ENCODE measurements at places on chromosomes 16 and 17. TPM values are rescaled to one million over a fixed set of nuclear protein-coding genes. Genes with fewer than 3 reads are reported as not detected.

The ENPP7 gene
- total RNA-seq, result not detected

The HS3ST4 gene
- not detected for total RNA-seq

The TRPV2 gene
- total RNA-seq, result 236 TPM

The DHRS7C gene
- not detected for total RNA-seq

The GPT2 gene
- total RNA-seq, result 10.8 TPM

The CACNA1H gene
- 17.6 TPM for total RNA-seq

The RCVRN gene
- not detected for total RNA-seq

The TTLL6 gene
- 2.1 TPM for total RNA-seq

The PRR11 gene
- 22.9 TPM for total RNA-seq

The KRT12 gene
- 0.59 TPM for total RNA-seq

The HSF5 gene
- not detected for total RNA-seq

The CSH1 gene
- total RNA-seq, result not detected

The CES3 gene
- total RNA-seq, result 1.5 TPM

The CFAP97D1 gene
- 0.05 TPM for total RNA-seq

The ACSM2B gene
- not detected for total RNA-seq

The IST1 gene
- total RNA-seq, result 163 TPM

The VAT1L gene
- total RNA-seq, result not detected

The C16orf46 gene
- total RNA-seq, result 0.11 TPM
